SW480 (cell line): ENCODE measurements at places on chromosomes 1 and 21.

- DNase-seq = no peak
Measured at GRCh38 chr1:212691561-212692071, 8.0 kb downstream of the BATF3 start.

- DNase-seq = peak; percentile 46
Measured at GRCh38 chr1:162055062-162055461, 14.4 kb upstream of the NOS1AP start.

- DNase-seq = no peak
Measured at GRCh38 chr1:8443558-8444194, 125.8 kb downstream of the SLC45A1 start.

DNA sequence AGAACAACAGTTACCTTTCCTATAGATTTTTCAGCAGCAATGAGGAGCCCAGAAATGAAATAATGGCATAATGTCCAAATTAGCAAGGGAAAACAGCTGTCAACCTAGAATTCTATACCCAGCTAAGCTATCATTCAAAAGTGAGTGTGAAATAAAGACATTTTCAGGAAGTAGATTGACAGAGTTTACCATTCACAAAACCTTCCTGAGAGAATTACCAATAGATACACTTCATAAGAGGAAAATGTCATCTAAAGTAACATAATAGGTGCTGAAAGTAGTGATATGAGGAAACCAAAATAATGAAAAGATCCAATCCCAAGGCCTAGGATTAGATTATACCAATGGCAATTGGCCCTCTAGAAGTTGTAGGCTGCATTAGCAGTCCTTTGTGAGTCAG is 34.6 kb downstream of the OBSCN start:
- DNase-seq = no peak

GRCh38 chr1:32888677-32889420 is 2.6 kb downstream of the HPCA start:
- no peak for DNase-seq

GRCh38 chr1:167158111-167158812 is 62.4 kb upstream of the POU2F1 start:
- no peak for DNase-seq

DNA sequence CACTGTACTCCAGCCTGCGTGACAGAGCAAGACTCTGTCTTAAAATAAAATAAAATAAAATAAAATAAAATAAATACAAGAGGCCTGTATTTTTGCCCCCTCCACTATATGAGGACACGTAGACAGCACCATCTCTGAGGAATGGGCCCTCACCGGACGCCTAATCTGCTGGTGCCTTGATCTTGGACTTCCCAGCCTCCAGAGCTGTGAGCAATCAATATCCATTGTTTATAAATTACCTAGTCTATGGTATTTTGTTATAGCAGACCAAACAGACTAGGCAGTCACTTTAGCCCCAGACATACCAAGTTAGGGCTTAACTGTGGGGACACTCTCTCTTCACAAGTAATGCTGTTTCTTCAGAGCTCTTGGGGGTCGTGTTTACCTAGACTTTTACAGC is 6.4 kb downstream of the ELAPOR1 start:
- DNase-seq = no peak

GRCh38 chr1:160821627-160822026 is 25.7 kb downstream of the LY9 start:
- no peak for DNase-seq

DNA sequence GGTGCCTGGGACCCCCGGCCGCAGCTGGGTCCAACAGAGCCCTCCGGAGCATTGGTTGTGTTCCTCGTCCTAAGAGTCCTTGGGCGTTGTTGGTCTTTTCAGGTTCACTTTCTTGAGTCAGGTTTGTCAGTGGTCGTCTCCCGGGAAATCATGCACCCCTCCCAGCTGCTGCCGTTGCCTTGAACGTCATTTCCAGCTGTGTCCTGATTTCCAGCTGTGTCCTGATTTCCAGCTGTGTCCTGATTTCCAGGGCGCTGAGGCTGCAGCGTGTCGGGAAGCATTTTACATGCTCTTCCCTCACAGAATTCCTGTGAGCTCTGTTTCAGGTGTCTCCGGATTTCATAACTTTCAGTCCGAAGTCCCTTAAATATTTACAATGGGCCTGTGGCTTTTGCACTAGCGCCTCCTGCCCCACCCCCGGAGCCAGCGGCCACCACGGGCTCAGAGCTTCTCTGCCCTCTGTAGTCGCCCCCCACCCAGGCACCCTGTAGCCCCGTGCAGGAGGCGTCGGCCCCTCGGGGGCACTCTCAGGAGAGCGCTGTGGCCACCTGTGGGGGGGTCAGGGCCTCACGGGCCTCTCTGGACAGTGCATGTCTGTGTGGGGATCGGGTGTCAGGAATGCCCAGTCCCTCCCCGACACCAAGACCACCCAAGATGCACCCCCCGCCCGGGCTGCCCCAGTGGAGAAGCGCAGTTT is 66.7 kb downstream of the COL18A1 start:
- DNase-seq = no peak

- DNase-seq = peak; percentile 52
Measured at GRCh38 chr1:109091078-109091838, 694 bp downstream of the TMEM167B start.

DNA sequence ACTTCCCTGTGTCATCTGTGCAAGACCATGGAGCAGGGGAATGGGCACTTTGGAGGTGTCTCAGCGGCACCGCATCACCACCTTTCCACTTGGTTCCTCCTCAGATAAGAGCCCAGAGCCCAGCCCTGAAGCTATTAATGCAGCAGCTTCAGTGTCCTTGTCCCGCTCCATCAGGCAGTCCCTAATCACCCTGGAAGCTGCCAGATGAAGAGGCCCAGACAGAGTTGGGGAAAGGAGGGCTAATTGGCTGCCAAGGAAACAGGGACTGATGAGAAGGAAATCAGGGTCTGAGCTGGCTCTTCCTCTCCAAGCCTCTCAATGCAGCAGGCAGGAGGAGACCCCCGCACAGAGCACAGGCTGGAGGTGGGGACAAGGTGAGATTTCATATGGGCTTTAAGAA is 83.1 kb upstream of the KLHDC7A start:
- no peak for DNase-seq

DNA sequence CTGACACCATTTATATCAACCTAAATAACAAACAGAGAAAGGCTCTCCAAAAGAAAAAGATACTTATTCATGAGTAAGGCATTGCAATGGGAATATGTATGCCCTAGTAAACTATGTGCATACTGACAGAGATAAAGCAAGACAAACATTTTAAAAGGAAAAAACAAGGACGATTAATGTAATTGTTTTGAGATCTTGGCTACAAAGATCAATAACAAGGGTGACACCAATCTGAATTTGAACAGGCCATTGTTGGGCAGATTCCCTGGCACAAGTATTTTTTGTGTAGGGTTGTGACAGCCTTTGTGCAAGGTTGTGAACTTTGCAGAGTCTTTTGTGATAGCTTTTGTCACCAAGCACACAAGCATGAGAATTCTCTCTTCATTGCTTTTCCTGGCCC is 85.3 kb downstream of the EDEM3 start:
- no peak for DNase-seq

DNA sequence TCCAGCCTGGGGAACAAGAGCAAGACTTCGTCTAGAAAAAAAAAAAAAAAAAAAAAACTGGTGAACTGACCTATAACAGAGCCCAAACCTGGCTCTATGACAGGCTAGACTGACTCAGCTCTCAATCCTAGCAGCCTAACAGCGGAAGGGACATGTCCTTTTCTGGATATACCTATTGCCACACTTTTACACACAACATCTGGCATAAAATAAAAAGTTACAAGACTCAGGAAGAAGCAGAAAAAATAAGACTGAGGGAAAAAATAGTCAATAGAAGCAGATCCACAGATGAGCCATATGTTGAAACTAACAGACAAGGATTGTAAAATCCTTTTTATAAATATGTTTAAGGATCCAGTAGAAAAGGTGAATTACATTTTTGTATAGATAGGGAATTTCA is 57.5 kb upstream of the IPO9 start:
- DNase-seq = no peak

DNA sequence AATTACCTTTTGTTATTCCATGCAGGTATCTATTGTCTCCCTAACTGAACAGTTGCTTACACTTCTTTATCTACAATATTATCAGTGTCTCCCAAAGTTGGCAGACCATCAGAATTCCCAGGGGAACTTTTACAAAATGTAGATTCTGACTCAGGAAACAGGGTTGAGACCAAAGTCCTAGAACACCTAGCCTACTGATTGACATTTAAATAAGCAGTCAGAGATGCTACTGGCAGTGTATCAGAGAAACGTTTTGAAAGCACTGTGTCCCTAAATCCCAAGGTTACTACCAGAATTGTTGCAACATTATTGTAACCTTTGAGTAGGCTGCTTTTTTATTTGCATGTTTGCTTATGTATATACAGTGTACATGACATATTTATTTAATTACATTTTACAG is 1.8 kb upstream of the F5 start:
- DNase-seq = no peak

GRCh38 chr1:187513190-187513589 is 684.4 kb downstream of the PLA2G4A start:
- no peak for DNase-seq

- DNase-seq = no peak
Measured at GRCh38 chr1:24437631-24438396, 22.2 kb downstream of the NIPAL3 start.

- DNase-seq = no peak
Measured at GRCh38 chr1:213891989-213892902, 95.5 kb upstream of the PROX1 start.

DNA sequence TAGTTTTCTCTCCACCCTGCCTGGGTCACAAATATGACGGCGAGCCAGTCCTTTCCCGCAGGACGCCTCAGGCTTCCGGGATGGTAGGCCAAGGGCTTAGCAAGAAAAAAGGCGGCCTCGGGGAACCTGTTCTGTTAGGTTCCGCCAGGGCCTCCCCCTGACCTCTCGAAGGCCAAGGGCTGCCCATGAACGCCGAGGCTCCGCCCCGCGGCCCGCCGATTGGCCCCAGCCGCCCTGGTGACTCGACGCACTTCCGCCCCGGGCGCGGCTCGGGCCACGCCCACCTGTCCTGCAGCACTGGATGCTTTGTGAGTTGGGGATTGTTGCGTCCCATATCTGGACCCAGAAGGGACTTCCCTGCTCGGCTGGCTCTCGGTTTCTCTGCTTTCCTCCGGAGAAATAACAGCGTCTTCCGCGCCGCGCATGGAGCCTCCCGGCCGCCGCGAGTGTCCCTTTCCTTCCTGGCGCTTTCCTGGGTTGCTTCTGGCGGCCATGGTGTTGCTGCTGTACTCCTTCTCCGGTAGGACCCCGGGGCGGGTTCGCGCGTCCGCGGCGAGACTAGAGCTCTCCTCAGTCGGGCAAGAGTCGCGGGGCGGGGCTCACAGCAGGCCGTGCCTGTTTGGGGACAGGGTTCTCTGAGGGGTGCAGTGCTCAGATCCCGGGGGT is at the start of gene CD46:
Gene CD46 (plus strand): TSS at position 265 of the 666 bp plus-strand sequence. CDS start 159 bp downstream, at position 424.
- peak; percentile 97 for DNase-seq

DNA sequence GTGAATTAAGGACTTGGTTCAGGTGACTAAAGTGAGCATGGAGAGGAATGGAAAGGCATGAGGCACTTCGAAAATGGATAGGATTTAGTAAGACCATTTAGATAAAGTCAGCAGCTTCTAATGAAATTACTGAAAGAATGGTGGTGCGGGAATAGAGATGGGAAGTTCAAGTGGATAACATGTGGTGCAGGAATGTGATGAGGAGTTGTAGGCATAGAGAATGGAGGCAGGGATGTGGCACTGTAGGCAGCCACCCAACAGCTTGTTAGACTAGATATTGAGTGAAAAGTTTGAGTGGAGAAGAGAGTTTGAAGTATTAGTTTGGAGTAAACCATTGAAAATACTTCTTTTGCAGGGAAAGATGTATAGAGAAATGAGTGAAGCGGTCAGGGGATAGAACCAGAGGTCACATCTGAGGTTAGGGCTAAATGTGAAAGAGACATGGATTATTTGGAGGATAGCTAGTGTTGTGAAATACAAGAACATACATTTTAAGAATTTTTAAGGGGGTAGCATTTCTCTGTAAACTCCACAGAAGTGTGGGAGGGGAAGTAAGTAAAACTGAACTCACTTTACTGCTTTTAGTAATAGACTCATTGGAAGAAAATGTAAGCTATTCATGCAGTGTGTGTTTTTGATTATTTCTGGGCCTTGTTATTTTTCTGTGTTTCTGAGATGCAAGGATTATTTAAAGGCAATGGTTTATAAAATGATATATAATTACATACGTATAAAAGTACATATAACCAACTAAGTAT is 46.2 kb downstream of the DYRK1A start:
- no peak for DNase-seq

- DNase-seq = no peak
Measured at GRCh38 chr1:37270639-37271038, 203.7 kb upstream of the ZC3H12A start.

GRCh38 chr1:15797614-15798390 is 9.6 kb downstream of the UQCRHL start:
- peak; percentile 38 for DNase-seq

GRCh38 chr1:51652599-51652998 is 35.7 kb downstream of the OSBPL9 start:
- DNase-seq = no peak

DNA sequence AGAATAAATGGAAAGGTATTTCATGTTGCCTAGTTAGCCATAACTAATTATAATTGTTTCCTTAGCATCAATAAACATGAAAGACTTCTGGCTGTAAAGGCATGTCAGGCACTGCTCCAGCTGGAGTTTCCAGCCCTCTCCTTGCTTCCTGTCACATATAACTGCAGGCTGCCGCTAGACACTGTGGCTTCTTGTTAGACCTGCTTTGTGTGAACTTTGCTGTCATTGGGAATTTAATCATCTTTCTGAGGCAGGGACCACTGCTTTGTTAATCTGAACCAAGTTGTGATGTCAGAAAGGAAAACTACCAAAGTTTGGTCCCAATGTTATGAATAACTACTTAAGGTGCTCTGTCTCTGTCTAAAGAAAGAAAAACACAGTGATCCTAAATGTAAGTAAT is 90.3 kb upstream of the DUSP10 start:
- no peak for DNase-seq

DNA sequence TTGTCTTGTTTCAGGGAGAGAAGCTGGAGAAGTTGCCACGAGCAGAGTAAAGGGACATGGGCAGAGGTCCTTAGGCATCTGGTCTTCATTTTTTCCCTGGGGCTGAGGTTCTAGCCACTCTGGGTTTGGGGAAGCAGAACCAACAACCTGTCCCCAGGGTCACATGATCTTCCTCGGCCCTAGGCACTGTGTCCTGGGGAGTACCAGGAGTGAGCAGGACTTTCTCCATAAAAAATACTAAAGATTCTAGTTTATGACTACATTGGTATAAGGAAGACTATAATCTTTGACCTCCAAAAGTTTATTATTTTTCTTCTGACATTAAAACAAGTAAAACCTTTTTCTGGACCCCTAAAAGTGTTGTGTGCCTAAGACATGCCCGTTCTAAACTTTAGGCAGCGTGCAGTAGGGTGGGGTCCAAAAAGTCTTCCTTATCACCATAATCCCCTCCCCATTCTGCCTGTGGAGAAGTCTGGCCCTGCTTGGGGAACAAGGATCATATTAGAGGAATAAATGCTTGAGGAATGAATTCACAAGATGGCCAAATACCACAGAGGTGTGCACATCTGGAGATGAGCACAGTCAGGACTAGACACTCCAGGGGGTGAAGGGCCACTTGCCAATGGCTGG is 19.3 kb upstream of the IGSF3 start:
- no peak for DNase-seq
